ENCODE measurements at places on chromosomes 1 and 21.

DNA sequence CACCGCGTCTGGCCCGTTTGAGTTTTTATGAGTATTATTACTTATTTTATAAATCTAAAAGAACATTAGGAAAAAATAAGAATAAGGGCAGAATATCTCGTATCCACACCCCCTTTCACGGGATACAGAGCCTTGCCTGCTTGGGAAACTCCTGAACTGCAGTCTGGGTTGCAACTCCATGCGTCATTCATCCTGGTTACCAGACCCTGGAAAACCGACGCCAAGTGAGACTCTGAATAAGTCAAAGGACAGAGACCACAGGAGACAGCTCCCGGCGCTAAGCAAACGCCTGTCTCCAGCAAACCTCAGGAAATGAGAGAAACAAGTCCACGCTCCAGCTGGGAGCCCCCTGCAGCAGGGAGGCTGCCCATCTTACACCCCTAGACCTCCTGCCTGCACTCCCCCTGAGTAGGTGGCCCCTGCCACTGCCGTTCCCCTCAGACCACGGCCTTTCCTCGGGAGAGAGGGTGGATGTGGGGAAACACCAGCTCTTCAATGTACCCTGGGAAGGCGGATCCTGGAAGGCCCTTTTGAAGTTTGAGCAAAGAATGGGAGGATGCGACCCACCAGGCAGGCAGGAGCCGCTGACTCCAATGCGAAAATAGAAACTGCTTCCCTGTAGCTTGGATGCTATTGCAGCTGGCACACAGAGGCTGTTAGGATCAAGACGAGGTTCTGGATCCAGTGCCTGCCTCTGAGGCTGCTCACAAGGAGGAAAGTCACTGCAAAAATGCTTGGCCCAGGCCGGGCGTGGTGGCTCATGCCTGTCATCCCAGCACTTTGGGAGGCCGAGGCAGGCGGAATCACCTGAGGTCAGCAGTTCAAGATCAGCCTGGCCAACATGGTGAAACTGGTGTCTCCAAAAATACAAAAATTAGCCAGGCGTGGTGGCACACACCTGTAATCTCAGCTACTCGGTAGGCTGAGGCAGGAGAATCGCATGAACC lies 37.7 kb upstream of the GPR157 start:
- no peak for DNase-seq

DNA sequence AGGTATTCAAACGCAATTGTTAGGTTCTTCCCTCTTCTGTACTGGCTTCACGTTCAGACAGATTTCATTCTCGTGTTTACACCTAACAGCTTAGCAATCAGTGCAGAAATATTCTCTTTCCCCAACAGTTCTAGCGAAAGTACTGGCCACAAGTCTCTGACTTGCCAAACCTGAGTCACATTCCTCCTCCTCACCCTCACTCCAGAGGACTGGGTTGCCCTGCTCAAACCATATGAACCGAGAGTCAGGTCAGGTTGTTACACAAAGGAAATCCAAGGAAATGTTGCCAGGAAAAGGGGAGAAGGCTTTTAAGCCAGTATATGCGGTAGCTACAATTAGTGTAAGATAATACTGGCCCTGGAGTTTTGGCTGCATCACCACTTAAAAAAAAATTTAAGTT lies 282.5 kb downstream of the RGS7 start:
- DNase-seq, result no peak

DNA sequence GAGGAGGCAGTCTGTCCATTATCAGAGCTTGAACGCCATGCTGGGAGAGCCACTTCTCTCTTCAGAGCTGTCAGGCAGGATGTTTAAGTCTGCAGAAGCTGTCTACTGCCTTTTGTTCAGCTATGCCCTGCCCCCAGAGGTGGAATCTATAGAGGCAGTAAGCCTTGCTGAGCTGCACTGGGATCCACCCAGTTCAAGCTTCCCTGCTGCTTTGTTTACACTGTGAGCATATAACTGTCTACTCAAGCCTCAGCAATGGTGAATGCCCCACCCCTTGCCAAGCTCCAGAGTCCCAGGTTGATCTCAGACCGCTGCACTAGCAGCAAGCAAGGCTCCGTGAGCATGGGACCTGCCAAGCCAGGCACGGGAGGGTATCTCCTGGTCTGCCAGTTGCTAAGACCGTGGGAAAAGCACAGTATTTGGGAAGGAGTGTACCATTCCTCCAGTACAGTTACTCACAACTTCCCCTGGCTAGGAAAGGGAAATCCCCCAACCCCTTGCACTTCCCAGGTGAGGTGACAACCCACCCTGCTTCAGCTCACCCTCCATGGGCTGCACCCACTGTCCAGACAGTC lies 32.5 kb downstream of the RGS13 start:
- DNase-seq, result no peak

GRCh38 chr21:38389354-38389676 lies 109.0 kb downstream of the ERG start:
- peak; percentile 16 for DNase-seq

DNA sequence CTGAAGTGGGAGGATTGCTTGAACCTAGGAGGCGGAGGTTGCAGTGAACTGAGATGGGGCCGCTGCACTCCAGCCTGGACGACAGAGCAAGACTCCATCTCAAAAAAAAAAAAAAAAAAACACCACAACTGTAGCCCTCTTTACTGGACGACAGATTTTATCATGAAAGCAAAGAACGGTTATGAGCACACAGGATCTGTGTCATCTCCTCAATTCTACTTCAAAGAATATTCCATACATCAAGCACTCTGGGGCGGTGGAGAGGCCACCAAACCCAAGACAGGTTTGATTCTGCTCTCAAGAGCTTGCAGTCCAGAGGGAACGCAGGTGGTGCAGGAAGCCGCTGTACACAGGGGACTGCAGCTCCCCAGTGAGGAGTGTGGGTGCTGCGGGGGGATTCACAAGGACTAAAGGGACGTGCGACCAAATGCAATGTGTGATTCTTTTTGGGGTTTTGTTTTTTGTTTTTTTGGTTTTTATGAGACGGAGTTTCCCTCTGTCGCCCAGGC lies 110.1 kb downstream of the SPSB1 start:
- no peak for DNase-seq

GRCh38 chr1:41672173-41672572 lies 187.7 kb upstream of the EDN2 start:
- no peak for DNase-seq

GRCh38 chr1:161367684-161368400 lies at the start of gene CFAP126:
TSS of gene CFAP126 (minus strand) at chr1:161367876. CDS start at chr1:161367868, 8 bp downstream.
- DNase-seq, result peak; percentile 77

GRCh38 chr1:179021873-179022272 lies 3.8 kb upstream of the FAM20B start:
- DNase-seq, result no peak
